NCI-H1048 (cell line): ENCODE measurements at places on chromosomes 11 and 22.
A peak's percentile ranks its signal among the peaks of the same experiment; 100 is the strongest.

GRCh38 chr11:6371825-6372224 lies 18.4 kb upstream of the SMPD1 start:
- DNase-seq, result no peak

DNA sequence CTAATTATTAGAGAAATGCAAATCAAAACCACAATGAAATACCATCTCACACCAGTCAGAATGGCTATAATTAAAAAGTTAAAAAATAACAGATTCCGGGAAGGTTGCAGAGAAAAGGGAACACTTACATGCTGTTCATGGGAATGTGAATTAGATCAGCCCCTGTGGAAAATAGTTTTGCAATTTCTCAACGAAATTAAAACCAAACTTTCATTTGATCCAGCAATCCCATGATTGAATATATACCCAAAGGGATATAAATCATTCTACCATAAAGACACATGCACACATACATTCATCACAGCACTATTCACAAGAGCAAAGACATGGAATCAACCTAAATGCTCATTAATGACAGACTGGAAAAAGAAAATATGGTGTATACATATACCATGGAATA lies 32.5 kb downstream of the NOX4 start:
- DNase-seq, result no peak

- peak; percentile 8 for DNase-seq
Observed at GRCh38 chr11:31240340-31240904, 129.1 kb downstream of the DCDC1 start.

- no peak for DNase-seq
Observed at GRCh38 chr22:44347080-44347479, 34.3 kb upstream of the SHISAL1 start.

GRCh38 chr11:121672630-121673487 lies 220.1 kb upstream of the SORL1-AS1 start:
- no peak for DNase-seq

DNA sequence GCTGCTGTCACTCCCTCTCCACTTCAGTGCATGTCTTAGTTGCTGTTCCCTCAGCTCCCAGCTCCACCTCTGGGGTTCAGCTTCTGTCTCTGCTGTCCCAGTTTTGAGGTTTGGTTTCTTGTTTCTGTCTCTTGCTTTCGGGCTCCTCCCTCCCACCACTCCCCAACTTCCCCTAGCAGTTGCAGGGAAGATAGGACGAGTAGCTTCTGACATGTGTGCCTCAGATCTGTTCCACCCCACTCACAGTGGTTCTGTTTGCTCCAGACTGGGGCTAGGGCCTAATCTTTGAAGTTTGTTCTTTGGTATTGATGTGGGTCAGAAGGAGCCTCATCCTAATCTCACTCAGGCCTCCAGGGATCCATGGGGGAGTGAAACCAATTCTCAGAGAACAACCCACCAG lies 2.6 kb upstream of the RRM1 start:
- DNase-seq, result no peak

- no peak for DNase-seq
Observed at GRCh38 chr11:20672575-20672974, 3.2 kb downstream of the NELL1 start.

DNA sequence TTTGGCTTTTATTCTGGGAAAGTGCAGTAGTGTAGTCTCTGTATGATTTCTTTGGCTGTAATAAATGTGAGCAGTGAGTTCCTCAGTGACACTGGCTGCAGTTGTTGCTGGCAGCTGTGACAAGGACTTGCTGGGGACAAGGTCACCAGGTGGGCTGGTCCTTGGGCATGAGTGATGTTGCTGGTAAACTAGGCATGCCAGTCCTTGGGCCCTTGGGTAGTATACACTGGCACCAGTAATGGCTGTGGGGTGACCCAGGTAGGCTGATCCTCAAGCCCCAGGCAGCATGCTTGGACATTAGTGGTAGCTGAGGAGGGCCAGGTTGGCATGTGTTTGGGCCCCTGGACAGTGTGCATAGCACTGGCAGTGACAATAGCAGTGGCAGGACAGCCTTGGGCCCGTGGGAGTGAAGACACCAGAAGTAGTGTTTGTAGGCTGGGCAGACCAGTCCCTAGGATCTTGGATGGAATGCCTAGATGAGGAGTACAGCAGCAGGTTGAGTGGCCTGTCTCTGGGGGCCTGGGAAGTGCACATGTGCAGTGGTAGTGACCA lies 164.3 kb downstream of the GUCY1A2 start:
- DNase-seq, result no peak
